ENCODE measurements at places on chromosomes 7 and 10. TPM values are rescaled to one million over a fixed set of nuclear protein-coding genes. Genes with fewer than 3 reads are reported as not detected.

The TMEM178B gene
- 29.6 TPM for total RNA-seq

DNA sequence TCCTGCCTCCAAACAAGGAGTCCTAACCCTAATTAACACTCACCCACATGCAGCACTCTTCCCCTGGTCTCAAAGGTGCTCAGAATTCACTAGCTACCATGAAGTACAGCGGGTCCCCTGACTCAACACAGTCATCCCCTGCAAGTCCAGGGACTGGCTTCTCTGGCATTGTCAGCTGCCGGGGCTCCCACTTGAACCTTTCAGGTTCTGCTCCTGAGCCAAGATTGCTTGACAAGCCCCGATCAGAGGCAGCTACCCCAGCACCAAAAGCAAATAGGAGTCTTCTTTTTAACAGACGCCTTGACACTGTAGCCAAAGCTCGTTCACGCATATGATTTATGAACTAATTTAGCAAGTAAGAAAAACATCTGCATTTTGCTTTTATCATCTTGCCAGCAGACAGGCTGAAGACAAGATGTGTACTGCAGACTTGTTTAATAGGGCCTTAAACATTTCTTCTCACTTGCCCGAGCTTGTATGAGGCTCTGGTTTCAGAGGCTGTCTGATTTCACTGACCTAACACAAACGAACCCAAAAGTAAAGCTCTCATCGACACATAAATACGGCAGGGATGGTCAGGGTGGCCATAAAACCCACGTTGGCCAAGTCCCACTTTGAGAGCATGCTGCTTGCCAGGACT is 67.6 kb upstream of the ADAM12 start:
- no peak for DNase-seq

DNA sequence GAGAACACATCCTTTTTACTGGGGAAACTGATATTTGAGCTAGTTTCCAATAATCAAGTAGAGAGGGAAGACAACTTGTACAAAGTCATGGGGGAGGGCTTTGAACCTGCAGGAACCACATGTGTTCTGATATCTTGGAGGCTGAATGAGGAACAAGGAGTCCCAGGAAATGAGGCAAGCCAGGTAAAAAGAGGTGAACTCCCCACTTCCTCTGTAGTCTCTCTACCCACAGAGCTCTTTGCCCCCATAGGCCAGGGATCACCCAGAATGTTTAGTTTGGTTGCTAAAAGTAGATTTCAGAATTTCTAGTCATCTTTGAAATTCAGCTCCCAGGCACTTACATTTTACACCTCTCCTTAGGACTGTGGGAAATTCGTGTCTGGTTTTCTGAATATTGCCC is 276.4 kb downstream of the SFMBT2 start:
- DNase-seq: no peak

GRCh38 chr10:69232252-69232651 is 12.1 kb downstream of the HKDC1 start:
- DNase-seq: no peak

GRCh38 chr7:27918503-27918902 is 178.5 kb downstream of the TAX1BP1 start:
- no peak for DNase-seq

Measured in thyroid gland (tissue), 4 donors.